ENCODE measurements at places on chromosomes 12 and 14.

GRCh38 chr14:24815543-24815942, 181.6 kb upstream of the GZMB start:
- no peak for DNase-seq

GRCh38 chr12:11081987-11082386, 10.1 kb downstream of the TAS2R43 start:
- DNase-seq: no peak

DNA sequence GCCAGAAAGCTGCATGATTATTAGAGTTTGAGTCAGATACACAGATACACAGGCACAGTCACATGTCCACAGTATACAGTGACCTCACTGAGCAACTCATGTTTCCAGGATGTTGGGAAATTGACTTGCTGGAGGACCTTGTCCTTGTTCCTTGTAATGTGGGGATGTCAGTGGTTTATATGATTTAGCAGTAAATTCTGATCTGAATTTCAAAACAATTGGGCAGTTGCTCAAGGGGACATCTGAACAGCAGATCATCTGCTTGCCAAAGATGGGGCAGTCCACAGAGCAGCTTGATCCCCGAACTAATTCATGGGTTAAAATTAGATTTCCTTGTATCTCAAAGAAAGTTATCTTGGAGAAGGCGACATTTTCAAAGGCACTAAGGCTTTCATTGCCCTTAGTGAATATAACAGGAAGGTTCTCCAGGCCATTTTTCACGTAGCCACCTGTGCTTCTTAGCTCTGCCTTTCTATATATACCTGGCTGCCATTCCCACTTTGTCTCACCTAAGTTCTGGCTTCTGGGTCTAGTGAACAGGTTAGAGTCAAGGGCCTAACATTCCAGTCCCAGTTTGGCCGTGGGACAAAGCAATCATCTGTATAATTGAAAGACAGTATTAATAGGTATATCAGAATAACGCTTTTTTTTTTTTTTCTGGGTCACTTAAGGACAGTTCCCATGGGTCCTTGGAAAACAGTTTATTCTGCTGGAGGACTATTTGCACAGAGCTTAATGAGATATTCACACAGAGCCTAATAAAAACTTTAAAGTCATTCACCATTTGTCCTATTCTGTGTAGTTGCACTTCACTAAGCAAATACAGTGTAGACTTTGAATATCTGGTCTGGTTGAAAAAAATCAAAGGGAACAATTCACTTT, 64.9 kb upstream of the STRN3 start:
- no peak for DNase-seq

DNA sequence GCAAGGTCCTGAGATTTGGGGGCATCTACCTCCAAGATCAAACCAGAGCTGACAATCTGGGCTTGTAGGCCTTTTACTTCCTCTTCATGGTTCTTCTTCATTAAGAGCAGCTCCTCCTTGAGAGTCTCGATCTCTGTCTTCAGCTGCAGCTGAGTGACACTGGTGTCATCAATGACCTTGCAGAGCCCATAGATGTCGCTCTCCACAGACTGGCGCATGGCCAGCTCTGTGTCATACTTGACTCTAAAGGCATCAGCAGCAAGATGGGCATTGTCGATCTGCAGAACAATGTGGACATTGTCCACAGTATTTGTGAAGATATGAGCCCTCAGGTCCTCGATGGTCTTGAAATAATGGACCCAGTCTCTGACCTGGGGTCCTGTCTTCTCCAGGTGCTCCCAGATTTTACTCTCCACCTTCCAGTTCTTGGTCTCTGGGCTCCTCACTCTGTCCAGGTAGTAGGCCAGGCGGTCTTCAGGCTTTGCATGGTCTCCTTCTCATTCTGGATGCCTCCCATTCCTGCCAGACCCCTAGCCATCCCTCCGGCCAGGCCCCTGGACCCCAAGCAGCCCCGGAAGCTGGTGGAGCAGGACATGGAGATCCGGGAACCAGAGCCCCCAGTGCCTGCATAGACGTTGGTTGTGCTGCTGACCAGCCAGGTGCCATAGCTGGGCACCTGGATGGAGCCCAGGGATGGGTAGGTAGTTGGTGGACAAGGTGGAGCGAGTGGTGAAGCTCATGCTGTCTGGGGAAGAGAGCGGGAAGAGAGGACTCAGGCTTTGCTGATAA, 141.0 kb downstream of the MSRB3 start:
- no peak for DNase-seq

- DNase-seq: no peak
These were observed 5.8 kb downstream of the SLC48A1 start for GRCh38 chr12:47778881-47779280.

DNA sequence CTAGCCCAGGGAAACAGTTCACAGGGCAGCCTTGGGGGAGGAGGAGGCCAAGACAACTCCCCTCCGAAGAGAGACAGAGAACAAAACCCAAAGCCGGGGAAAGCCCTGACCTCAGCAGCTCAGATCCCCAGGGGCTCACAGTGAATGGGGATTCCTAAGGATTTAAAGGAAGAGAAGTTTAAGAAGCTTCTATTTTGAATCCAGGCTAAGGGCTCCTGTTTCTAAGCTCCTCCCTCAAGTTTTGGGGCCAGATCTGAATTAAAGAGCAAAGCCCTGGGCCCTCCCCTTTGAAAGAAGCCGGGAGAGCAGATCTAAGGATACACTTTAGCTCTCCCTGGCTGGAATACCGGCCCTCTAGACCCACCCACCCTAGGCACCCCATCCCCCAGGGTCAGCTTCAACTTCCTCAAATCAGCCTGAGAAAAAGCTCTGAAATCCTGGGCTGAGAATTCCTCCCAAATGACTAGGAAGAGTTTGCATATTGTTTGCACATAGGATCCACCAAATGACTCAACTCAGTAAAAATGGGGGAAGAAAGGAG, 3.9 kb downstream of the KDM2B start:
- DNase-seq: no peak

GRCh38 chr12:75998292-75999063, 33.1 kb downstream of the PHLDA1 start:
- DNase-seq: no peak

- DNase-seq: no peak
These were observed 119.4 kb downstream of the SAMD4A start for GRCh38 chr14:54686219-54686870.

DNA sequence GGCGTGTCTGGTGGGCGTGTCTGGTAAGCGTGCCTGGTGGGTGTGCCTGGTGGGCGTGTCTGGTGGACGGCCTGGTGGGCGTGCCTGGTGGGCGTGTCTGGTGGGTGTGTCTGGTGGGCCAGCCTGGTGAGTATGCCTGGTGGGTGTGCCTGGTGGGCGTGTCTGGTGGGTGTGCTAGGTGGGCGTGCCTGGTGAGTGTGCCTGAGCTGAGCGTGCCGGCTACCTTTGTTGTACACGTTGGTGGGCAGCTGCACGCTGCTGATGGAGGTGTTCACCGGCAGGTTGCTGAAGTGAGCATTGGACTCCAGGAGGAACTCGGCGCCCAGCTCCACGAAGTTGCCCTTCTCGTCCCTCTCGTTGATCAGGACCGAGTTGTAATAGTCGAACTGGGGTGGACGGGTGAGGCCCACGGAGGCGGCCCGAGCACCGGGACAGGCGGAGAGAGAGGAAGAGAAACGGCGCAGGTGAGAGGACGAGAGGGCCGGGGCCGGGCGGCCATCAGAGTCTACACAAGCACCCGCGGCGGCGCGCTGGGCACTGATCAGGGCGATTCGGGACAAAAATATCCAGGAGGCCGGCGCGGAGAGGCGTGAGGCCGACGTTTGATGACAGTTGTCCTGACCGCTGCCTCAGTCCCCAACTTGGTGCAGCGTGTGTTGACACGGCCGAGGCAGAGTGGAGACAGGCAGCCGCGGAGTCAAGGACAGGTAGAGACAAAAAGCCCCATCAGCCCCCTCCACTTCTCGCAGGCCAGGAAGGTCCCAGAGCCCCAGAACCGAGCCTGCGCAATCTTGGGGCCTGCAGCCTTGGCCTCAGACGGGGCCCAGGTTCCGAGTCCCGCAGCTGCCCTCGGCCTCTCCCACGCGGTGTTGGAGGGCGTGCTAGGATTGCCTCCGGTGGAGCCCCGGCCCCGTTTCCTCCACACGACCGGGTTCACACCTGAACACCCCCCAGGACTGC, 10.5 kb downstream of the CACNA2D4 start:
- DNase-seq: no peak

DNA sequence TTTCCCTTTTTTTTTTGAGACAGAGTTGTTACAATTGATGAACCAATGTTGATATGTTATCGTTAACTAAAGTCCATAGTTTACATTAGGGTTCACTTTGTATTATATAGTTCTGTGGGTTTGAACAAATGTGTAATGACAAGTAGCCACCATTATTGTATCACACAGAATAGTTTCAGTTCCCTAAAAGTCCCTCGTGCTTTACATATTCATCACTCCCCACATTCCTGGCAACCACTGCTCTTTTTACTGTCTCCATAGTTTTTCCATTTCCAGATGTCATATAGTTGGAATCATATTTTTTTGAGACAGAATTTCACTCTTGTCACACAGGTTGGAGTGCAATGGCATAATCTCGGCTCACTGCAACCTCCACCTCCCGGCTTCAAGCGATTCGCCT, 12.5 kb downstream of the HSD17B6 start:
- DNase-seq: no peak

DNA sequence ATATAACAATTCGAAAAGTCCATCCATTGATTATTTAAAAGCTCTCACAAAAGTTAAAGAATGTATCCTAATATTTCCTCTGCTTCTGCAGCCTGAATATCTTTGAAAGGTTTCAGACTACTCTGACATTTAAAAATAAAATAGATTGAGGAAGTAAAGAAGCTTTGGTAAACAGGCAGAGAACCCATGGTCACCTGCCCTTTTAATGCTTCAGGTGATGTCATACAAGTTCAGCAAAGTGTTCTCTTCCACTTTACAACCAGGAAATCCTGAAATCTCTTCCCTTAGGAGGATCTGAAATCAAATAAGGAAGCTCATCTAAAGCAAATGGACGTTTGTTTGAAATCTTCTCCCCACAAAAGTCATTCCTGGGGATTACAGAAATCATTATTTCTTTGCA, 322.4 kb downstream of the PDZRN4 start:
- no peak for DNase-seq

- no peak for DNase-seq
These were observed 83.2 kb downstream of the RMST start for GRCh38 chr12:97545804-97546203.

DNA sequence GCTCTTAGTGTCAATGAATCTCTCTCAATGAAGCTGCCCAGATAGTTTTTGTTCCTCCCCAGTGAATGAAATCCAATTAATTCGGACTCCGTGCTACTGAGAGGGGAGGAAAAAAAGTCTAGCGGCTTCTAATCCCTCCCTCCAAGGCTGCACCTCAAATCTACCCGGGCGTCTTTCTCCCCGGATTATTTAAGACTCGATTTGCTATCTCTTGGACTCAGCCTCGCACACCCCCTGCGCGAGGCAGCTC, 134 bp downstream of the DUSP6 start:
- no peak for DNase-seq

DNA sequence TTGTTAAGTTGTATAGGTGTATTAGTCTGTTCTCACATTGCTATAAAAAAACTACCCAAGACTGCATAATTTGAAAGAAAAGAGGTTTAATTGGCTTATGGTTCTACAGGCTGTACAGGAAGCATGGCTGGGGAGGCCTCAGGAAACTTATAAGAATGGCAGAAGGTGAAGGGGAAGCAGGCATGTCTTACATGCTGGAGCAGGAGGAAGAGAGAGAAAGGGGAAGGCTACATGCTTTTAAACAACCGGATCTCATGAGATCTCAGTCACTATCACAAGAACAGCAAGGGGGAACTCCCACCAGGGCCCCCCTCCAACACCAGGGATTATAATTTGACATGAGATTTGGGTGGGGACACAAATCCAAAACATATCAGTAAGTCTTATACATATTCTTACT, 60.5 kb upstream of the OR10AD1 start:
- DNase-seq: no peak

DNA sequence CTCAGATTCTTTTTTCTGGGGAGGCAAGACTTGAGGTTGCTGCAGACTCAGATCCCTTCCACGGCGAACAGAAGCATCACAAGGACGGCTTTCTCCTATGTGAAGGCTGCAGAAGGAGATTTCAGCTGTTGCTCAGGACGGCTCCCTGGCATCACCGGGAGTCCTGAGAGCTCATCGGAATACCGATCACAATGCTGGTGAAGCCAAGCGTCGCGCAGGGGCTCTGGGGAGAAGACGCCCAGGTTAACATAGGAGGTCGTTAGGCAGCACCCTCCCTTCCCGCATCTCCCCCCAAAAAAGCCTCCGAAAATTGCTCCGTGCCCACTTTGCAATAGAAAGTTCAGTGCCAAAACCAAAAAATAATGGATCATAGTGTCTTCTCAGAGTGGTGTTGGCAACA, 127.2 kb upstream of the TMEM132D start:
- no peak for DNase-seq

DNA sequence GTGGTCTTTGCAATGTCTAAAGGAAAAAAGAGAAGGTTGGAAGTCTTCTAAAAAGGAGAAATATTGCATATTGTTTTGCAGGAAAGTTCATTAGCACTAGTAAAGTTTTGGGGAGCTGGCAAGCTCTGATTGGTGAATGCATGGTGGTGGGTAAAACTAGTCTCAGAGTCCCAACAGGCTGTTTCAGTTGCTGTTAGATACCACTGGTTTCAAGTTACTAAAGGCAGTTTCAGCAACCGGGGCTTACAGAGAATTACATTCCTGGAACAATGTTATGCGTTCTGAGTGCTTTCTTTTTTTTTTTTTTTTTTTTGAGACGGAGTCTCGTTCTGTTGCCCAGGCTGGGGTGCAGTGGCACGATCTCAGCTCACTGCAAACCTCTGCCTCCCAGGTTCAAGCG, 208.2 kb downstream of the EPS8 start:
- no peak for DNase-seq

GRCh38 chr14:56237398-56237797, 119.2 kb downstream of the PELI2 start:
- DNase-seq: no peak

GRCh38 chr12:58593557-58594304, 326.6 kb downstream of the LRIG3 start:
- DNase-seq: no peak

GRCh38 chr12:58159941-58160340, 218.6 kb downstream of the ATP23 start:
- DNase-seq: no peak

GRCh38 chr12:8554451-8555195, 13.9 kb upstream of the CLEC4E start:
- no peak for DNase-seq

All from nucleus accumbens (tissue), 56 donors.